Activated CD8-positive, alpha-beta T cell treated with anti-CD3 and anti-CD28 coated beads, Interleukin-2, amount 10 ng/mL, durations not matched to agents 7 days and 5 days (primary cell): ENCODE measurements at places on chromosomes 6 and 20.

DNA sequence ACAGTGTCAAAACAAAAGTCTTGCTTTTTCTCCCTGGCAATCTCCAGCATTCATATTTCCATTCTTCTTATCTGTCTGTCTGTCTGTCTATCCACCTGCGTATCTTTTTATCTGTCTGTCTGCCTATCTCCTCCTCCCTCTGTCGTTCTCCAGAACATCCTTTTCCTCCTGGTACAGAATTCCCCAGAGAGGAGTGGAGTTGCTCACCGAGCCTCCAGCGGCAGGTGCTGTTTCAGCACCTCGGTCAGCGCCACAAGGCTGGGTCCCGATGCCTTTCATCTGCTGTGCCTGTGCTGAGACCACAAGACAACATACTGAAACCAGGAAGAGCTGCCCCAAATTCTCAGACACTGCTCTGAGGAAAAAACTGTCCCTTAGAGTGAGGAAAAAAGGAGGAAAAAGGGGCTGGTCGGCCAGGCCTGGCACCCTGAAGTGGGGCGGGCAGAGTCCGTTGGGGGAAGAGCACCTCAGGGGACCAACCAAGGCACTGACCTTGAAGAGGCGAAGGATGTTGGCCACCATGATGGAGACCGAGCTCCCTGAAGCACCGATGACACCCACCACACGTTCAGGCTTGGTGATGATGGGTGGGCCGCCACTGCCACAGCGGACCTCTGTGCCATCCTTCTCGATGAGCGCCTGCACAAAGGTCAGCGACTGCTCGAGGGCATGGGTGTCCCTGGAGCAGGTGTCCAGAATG is 13.3 kb downstream of the GRM4 start:
- no peak overlapping the region for H3K4me3 ChIP-seq
- no peaks in the 10 kb centered on the region for H3K4me1 ChIP-seq
- H3K27me3 ChIP-seq: peaks cover 22% of the 10 kb centered on the region
- peak; percentile 70 for DNase-seq

GRCh38 chr6:1190366-1190765 is 121.5 kb upstream of the FOXQ1 start:
- no peaks in the 10 kb centered on the region for H3K36me3 ChIP-seq
- H3K4me3 ChIP-seq: no peak overlapping the region
- H3K27me3 ChIP-seq: peaks cover 4% of the 10 kb centered on the region
- H3K27ac ChIP-seq: no peak overlapping the region
- H3K4me1 ChIP-seq: no peaks in the 10 kb centered on the region

DNA sequence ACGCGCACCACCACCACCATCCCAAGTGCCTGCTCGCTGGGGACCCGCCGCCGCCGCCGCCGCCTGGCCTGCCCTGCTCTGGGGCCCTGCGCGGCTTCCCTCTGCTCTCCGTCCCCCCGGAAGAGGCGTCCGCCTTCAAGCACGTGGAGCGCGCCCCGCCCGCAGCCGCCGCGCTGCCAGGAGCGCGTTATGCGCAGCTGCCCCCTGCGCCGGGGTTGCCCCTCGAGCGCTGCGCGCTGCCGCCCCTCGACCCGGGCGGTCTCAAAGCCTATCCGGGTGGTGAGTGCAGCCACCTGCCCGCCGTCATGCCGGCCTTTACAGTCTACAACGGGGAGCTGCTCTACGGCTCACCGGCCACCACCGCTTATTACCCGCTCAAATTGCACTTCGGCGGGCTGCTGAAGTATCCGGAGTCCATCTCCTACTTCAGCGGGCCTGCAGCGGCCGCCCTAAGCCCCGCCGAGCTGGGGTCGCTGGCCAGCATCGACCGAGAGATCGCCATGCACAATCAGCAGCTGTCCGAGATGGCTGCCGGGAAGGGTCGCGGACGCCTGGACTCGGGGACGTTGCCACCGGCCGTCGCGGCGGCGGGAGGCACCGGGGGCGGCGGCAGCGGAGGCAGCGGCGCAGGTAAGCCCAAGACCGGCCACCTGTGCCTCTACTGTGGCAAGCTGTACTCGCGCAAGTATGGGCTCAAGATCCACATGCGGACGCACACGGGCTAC is 7.2 kb downstream of the PRDM13 start:
- peaks cover 6% of the 10 kb centered on the region for H3K36me3 ChIP-seq
- H3K27me3 ChIP-seq: peaks cover 73% of the 10 kb centered on the region
- H3K4me1 ChIP-seq: peaks cover 35% of the 10 kb centered on the region
- DNase-seq: peak; percentile 49
- H3K27ac ChIP-seq: no peak overlapping the region
- H3K4me3 ChIP-seq: peak overlapping the region; percentile 70

- H3K4me1 ChIP-seq: peaks cover 5% of the 10 kb centered on the region
- peaks cover 9% of the 10 kb centered on the region for H3K27me3 ChIP-seq
- DNase-seq: no peak
- no peak overlapping the region for H3K4me3 ChIP-seq
Measured at GRCh38 chr6:28929887-28930620, 6.3 kb upstream of the TRIM27 start.

- H3K36me3 ChIP-seq: no peaks in the 10 kb centered on the region
- H3K4me1 ChIP-seq: peaks cover 2% of the 10 kb centered on the region
- no peak overlapping the region for H3K4me3 ChIP-seq
- no peak for DNase-seq
Measured at GRCh38 chr6:18444111-18444510, 57.0 kb downstream of the RNF144B start.

DNA sequence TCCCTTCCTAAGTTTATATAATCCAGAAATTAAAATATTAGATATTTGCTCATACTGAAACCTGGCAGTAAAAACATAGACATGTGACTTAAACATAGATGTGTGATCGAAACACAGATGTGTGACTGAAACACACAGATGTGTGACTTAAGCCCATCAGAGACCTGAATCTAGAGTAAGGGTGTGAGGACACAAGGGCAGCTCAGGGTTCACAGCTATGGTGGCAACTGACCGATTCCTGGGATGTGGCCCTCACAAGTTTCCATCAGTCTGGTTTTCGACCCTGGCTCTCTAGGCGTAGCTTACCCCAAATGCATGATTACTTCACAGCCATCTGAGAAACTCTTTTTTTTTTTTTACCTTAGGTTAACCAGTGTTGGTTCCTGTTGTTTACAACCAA is 137.0 kb downstream of the NRN1 start:
- H3K4me3 ChIP-seq: no peak overlapping the region
- H3K36me3 ChIP-seq: peaks cover 22% of the 10 kb centered on the region
- H3K4me1 ChIP-seq: peaks cover 60% of the 10 kb centered on the region
- H3K27me3 ChIP-seq: no peaks in the 10 kb centered on the region
- DNase-seq: no peak

DNA sequence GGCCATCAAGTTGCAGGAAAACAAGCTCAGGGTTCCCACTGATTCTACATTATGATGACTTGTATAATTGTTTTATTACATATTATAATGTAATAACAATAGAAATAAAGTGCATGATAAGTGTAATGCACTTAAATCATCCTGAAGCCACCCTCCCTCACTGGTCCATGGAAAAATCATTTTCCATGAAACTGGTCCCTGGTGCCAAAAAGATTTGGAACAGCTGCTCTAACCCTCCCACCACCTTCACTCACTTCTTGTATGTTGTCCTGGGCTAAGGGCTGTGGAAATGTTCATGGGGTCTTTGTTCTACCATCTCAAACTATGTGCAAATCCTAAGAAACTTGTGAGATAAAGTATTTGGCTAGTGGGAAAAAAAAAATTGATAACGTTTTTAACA is 133.8 kb downstream of the LRRC1 start:
- H3K27ac ChIP-seq: no peak overlapping the region
- H3K4me3 ChIP-seq: no peak overlapping the region
- H3K4me1 ChIP-seq: no peaks in the 10 kb centered on the region
- DNase-seq: no peak

GRCh38 chr6:67336014-67336413 is 1299.1 kb upstream of the ADGRB3 start:
- no peak overlapping the region for H3K4me3 ChIP-seq
- H3K27ac ChIP-seq: no peak overlapping the region
- H3K36me3 ChIP-seq: no peaks in the 10 kb centered on the region
- no peak for DNase-seq
- no peaks in the 10 kb centered on the region for H3K4me1 ChIP-seq
- H3K27me3 ChIP-seq: no peaks in the 10 kb centered on the region

DNA sequence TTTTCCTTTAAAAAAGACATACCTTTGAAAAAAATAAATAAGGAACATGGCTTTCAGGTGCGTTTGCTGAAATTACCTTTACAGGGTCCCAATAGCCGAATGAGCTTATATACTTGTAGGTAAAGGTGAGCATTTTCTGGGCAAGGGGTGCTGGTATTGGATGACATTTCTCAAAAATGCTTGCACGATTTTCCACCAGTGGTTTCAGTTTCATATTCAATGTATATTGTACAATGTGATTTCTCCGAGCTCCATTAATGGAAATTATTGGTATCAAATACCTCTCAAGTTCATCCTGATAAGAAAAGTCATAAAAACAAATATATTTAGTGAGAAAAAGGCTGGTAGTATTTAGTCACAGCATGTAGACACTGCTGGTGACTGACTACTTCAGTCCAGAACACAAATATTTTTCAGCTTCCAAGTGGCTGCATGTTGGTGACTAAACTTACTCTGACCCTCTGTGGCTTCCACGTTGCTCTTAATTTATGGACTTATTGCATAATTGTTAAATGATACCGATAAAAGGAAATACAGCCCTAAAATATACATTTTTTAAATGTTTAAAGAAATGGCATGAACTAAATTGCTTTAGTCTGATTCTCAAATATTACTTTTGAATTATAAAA is 32.9 kb upstream of the ZBTB24 start:
- H3K4me3 ChIP-seq: peak overlapping the region; percentile 45
- peak; percentile 39 for DNase-seq
- H3K4me1 ChIP-seq: peaks cover 36% of the 10 kb centered on the region
- peaks cover 9% of the 10 kb centered on the region for H3K36me3 ChIP-seq
- no peaks in the 10 kb centered on the region for H3K27me3 ChIP-seq

- no peaks in the 10 kb centered on the region for H3K27me3 ChIP-seq
- H3K36me3 ChIP-seq: peaks cover 4% of the 10 kb centered on the region
- DNase-seq: no peak
Measured at GRCh38 chr20:62241506-62241905, 3.2 kb downstream of the OSBPL2 start.

DNA sequence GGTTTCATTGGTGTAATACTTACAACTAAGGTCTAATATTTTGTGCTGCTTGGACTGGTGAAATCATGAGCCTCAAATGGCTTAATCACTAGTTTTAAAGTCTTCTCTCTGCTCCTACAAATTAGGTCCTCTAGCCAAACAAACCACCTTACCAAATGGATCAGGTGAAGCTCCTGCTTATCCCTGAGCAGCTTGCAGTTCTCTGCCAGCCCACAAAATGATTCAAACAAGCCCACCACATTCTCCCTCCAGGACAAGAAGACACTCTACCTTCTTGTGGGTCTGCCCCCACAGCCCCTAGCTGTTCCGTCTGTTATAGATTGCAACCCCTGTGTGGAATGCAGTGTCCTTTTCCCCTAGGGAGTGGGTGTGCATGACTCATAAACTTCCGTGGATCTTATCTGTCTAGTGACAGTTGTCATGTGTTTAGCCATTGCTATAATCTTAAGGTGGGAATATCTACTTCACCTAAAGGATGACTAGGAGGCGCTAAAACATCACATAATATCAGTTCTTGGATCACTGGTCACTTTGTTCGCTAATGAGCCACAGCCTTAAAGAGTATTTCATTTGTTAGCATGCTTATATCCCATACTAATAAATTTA is 940.5 kb upstream of the MANEA start:
- no peaks in the 10 kb centered on the region for H3K27me3 ChIP-seq
- H3K4me3 ChIP-seq: no peak overlapping the region
- H3K4me1 ChIP-seq: no peaks in the 10 kb centered on the region
- no peak overlapping the region for H3K27ac ChIP-seq
- DNase-seq: no peak
- H3K36me3 ChIP-seq: no peaks in the 10 kb centered on the region

GRCh38 chr6:122696853-122697252 is 82.7 kb upstream of the FABP7 start:
- no peaks in the 10 kb centered on the region for H3K36me3 ChIP-seq
- H3K4me3 ChIP-seq: no peak overlapping the region
- no peaks in the 10 kb centered on the region for H3K27me3 ChIP-seq
- DNase-seq: no peak
- H3K4me1 ChIP-seq: no peaks in the 10 kb centered on the region

- H3K4me3 ChIP-seq: no peak overlapping the region
- no peaks in the 10 kb centered on the region for H3K36me3 ChIP-seq
- no peaks in the 10 kb centered on the region for H3K27me3 ChIP-seq
- H3K4me1 ChIP-seq: peaks cover 40% of the 10 kb centered on the region
Measured at GRCh38 chr6:186340-186965, 105.8 kb upstream of the DUSP22 start.

GRCh38 chr6:27133281-27134227 is 113.9 kb upstream of the PRSS16 start:
- H3K27me3 ChIP-seq: no peaks in the 10 kb centered on the region
- DNase-seq: peak; percentile 86
- no peak overlapping the region for H3K27ac ChIP-seq
- H3K36me3 ChIP-seq: peaks cover 12% of the 10 kb centered on the region
- no peak overlapping the region for H3K4me3 ChIP-seq

- no peaks in the 10 kb centered on the region for H3K36me3 ChIP-seq
- DNase-seq: peak; percentile 41
- H3K4me3 ChIP-seq: peak overlapping the region; percentile 75
- H3K27ac ChIP-seq: peak overlapping the region; percentile 53
Measured at GRCh38 chr6:148700741-148701311, 46.0 kb upstream of the UST start.

GRCh38 chr6:36985417-36985807 is 584 bp downstream of the MTCH1 start:
- H3K4me1 ChIP-seq: peaks cover 30% of the 10 kb centered on the region
- H3K27ac ChIP-seq: no peak overlapping the region
- DNase-seq: no peak
- peaks cover 12% of the 10 kb centered on the region for H3K36me3 ChIP-seq
- H3K4me3 ChIP-seq: no peak overlapping the region

- H3K36me3 ChIP-seq: peaks cover 19% of the 10 kb centered on the region
- peak overlapping the region; percentile 82 for H3K4me3 ChIP-seq
- H3K27ac ChIP-seq: peak overlapping the region; percentile 95
- no peaks in the 10 kb centered on the region for H3K27me3 ChIP-seq
- peaks cover 47% of the 10 kb centered on the region for H3K4me1 ChIP-seq
Measured at GRCh38 chr6:166958926-166959861, 2.8 kb upstream of the RNASET2 start.

DNA sequence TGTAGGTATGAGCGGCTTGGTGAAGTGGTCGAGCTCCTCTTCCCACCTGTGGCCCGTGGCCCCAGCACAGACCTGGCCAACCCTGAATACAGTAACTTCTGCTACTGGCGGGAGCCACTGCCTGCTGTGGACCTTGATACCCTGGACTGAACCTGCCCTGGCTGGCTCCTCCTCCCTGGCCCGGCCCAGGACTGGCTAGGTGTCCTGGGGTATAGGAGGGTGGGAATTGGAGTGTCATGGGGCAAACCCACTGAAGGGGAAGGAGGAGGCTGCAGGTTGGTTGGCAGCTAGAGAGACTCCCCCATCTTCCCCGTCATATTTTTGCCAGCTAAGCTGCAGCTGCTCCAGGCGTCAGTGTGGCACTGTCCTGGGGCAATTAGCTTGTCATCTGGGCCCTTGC is 7.9 kb downstream of the EMILIN3 start:
- H3K4me3 ChIP-seq: no peak overlapping the region
- H3K36me3 ChIP-seq: no peaks in the 10 kb centered on the region
- H3K4me1 ChIP-seq: no peaks in the 10 kb centered on the region
- H3K27me3 ChIP-seq: no peaks in the 10 kb centered on the region
- no peak for DNase-seq

GRCh38 chr6:32886681-32887383 is 32.8 kb downstream of the PSMB9 start:
- H3K27ac ChIP-seq: no peak overlapping the region
- peaks cover 2% of the 10 kb centered on the region for H3K4me1 ChIP-seq
- no peak for DNase-seq
- H3K4me3 ChIP-seq: no peak overlapping the region
